ENCODE measurements at places on chromosomes 4 and X.

DNA sequence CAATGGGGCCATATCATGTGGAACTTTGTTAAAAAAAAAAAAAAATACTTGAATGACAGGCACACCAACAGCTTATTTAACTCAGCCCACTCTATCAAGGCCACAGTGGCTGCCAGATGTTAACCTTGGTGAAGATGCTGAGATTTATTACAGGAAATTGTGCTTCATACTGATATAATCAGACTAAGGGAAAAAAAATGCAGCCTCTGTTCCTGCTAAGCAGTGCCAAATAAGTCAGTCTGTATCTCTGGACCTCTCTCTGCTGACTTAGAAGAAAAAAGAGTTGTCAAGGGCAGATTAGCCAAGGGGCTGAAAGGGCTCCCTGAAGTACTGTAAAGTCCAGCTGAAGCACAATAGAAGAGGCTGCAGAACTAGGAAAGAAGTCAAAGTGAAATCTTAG is 677.7 kb upstream of the HTR2C start:
- no peak for DNase-seq

DNA sequence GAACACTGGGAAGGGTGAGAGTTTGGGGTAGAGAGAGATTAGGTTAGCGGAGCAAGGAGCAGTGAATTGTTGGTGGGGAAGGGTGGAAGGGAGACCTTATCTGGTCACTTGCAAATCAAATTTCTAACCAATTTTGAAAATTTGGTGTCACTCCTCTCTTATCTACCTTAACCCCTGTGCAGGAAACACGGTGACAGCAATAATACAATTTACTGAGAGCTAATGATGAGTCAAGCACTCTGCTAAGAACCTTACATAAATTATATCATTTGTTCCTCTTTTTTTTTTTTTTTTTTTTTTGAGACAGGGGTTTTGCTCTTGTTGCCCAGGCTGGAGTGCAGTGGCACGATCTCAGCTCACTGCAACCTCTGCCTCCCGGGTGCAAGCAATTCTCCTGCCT is 116.4 kb downstream of the C4orf51 start:
- DNase-seq, result no peak

- no peak for DNase-seq
These were observed 44.2 kb downstream of the CLDN34 start for GRCh38 chrX:10011261-10011931.

DNA sequence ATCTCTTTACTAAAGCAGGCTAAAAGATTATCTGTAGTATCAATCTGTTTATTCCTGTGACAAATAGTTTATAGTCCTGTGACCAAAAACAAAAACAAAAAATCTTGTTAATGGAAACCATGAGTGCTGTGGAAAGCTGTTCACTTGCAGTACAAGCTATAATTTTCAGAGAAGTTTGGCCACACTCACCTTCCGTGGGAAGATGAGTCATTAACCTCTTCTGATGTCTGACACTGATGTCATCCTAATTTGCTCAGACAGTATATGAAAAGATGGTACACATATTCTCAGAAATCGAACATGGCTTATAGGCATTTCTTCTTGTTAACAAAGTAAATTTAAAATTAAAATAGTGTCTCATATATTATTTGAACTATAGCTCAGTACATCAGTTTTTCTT is 19.9 kb upstream of the ENPP6 start:
- DNase-seq, result no peak

- no peak for DNase-seq
These were observed 1.0 kb upstream of the PIN4 start for GRCh38 chrX:72180539-72180938.

- DNase-seq, result peak; percentile 23
These were observed at the start of gene CA5B for GRCh38 chrX:15737959-15738902. CA5B (plus strand) TSS chrX:15738270; CDS start chrX:15750024, 11,754 bp downstream.

- DNase-seq, result no peak
These were observed 8.2 kb downstream of the ATP11C start for GRCh38 chrX:139924696-139925095.

DNA sequence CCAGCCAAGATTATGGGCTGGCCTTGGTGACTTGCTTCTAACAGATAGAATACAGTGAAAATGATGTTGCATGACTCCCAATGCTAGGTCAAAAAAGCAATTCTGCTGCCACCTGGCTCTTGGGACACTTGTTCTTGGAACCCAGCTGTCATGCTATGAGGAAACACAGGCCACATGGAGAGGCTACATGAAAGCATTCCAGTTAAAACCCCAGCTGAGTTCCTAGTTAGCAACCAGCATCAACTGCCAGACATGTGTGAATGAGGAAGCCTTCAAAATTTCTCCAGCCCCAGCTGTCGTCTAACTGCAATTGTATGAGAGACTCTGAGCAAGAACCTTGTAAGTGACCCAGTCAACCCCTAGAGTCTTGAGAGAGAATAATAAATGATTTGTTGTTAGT is 105.2 kb upstream of the FGF16 start:
- DNase-seq, result peak; percentile 25

DNA sequence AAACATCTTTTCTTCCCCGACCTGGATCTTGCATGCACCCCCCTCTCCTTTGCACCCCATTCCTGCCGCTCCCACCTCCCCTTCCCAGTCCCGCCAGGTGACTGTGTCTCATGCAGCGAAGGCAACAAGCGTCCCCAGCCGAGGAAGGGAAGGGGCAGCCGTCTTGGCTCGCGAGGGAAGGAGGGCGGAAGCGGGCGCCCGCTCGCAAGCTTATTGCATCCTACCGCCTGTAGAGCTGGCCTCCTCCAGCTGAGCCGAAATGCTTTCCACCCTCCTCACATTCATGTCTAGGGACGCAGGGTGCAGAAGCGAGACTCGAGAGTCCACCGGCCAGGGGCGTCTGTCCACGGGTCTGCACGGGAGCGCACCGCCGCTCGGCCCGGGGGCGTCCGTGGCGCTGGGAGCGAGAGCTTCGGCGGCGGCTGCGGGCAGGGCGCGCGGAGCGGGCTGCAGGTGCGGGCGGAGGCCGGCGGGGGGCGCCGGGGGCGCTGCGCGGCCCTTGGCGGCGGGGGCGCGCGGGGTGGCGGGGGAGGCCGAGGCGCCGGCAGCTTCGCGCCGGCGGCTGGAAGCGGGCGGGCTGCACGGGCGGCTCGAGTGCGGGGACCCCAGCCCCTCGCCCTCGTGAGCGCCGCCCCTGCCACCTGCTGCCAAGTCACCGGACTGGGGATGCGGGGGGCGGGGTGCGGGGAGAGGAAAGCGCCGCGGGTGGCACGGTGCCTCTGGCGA is at the start of gene KCNIP4:
Gene KCNIP4, minus strand, starts transcription at position 426 of the 726 bp plus-strand sequence.
- no peak for DNase-seq

DNA sequence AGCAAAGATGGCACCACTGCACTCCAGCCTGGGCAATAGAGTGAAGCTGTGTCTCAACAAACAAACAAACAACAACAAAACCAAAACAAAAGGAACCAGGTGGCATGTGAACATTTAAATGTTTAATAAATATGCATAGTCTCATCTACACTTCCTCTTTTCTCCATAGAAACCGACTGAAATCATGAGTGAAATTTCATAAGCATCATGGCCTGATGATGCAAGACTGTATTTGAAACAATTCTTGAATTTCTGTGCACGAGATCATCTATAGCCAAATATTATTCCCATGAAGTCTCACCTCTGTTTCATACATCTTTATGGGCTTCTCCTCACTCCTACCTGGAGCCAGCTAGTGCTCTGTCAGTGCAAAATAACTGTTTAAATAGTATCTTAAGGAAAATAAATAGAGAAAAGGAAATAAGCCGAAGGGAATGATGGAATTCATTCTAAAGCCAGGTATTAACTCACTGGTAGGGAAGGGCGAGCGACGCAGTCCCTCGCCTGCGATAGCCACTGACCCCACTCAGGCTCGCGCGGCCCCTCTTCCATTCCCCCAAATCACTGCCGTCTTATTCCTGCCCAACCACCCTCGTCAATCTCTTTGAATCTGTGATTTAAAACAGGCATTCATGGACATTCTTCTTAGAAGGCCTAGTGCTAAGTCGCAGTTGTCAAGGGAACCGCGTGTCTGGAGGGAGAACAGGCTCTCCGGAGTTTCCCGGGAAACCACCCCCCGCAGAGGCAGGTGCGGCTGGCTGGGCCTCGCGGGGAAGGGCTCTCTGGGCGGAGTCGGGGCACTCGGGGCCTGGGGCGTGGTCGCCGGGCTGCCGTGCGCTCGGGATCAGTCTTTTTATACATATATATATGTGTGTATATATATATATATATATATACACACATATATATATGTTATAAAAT is 52.4 kb upstream of the TRIM2 start:
- no peak for DNase-seq

DNA sequence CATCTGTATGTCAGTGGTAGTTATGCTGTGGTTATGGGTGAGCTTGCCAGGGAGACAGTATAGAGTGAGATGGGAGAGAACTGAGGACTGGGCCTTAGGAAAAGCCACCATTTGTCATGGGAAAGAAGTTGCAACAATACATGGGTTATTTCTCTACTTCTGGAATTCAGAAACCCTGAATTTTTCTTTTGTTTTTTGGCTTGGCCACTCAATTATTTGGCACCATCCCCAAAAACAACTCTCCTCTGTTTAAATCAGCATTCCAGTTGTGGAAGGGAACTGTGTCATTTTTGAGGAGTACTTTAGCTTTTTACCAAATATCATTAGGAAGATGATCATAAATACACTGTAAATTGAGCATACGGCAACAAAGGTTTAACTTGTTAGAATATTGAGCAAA is 41.1 kb upstream of the ACSL4 start:
- no peak for DNase-seq

GRCh38 chr4:85748654-85749053 is 273.7 kb downstream of the ARHGAP24 start:
- peak; percentile 58 for DNase-seq

DNA sequence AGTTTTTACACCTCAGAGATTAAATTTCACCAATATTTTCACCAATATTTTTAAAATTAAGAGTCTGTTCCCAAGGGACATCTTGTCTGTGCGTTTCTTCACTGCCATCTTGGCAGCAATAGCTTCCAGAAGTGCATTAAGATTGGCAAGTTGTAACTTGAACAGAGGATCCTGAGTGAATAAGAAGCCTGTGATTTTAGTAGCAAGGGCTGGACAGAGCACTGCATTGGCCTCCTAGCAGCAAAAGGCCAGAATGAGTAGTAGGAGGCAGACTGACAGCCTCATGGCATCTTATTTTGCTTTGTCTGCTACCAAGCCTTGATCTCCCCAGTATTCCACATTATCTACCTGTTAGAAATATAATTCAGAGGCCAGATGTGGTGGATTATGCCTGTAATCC is 138.4 kb downstream of the CPE start:
- no peak for DNase-seq

DNA sequence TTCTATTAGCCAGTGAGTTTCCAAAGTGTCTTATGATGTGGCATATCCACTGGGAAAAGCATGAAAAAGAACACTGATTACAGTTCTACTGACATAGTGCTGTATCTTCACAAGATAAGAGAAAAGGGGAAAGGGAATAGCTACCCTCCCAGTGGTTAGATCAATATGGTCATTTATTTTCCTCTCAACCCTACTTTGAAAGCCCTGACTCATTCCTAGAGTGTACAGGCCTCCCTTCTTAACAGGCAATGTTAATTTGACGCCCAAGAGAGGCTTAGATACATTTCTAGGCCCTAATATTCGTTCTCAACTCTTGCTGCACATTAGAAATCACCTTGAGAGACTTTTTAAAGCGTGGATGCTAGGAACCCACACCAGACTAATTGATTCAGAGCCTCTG is 20.4 kb upstream of the BRS3 start:
- DNase-seq, result no peak

DNA sequence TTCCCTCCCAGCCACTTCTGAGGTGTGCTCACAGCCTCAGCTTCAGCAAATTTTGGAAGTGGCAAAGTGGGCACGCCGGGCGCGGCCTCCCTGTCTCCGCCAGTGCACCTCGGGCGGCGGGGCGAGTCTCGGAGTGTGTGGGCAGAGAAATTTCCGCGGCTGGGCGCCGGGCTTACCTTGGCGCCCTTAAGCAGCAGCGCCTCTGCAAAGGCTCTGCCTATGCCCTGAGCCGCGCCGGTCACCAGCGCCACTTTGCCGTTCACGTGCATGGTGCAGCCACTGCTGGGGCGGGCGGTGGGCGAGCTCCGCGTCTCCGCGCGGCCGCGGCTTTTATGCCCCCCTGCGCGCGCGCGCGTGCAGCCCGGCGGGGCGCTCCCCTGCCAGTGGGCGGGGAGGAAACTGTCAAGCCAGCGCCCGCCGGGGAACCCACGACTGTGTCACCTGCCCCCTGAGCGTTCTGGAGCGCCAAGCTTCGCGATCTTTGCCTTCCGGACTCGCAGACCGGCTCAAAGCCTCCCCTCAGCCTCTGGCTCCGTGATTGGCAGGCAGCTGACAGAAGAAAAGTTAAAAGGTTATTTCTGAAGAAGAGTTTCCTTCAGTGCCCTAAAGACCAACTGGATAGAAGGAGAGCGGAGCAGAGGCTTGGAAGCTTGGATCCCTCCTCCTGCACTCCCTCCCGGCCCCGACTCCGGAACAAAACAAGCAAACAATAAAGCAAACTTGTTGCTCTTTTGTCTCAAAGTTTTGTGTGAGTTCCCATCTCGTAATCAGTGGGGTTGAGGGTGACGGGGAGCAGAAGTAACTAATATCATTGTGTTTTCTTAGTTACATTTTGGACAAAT is at the start of gene HPGD:
Gene HPGD, minus strand, starts transcription at position 306 of the 842 bp plus-strand sequence. Its CDS starts 37 bp downstream, at position 269.
- no peak for DNase-seq

- no peak for DNase-seq
These were observed 8.9 kb downstream of the POLA1 start for GRCh38 chrX:24702362-24703184.

DNA sequence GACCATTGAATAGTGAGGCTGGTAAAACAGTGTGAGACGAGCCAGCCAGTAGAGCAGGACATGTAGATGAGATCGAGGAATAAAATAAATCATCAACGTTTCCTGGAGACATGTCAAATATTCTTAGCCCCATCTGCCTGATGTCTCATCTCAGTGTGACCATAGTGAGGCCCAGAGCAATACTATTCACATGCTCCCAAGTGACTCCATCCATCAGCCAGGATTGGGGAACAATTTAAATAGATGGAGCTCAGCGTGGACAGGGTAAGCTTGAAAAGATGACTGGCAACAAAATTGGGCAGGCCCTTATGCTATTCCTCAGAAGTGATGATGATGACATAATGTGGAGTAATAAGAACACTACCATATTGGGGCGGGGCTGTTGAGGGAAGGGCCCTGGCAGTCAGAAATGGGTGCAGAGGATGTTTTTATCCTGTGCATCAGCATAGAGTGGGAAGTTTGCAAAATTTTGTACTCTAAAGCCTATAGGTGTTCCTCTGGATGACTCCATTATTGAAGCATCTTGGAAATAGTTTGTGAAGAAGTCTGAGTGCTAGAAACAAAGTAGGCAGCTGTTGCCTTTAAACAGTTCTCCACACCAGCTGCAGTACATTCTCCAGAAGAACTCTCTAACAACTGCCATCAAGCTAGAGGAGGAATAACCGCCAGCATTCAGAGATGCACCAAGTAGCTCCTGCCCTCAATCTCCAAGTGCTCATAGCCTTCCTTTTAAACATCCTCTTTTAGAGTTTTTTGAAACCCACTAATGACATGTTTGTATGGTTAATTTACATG is 333.0 kb downstream of the DCHS2 start:
- no peak for DNase-seq

GRCh38 chr4:67103001-67103747 is 442.1 kb downstream of the CENPC start:
- no peak for DNase-seq

- no peak for DNase-seq
These were observed 348.0 kb upstream of the POU3F4 start for GRCh38 chrX:83160096-83160495.

GRCh38 chr4:3243136-3243780 is 5.7 kb upstream of the MSANTD1 start:
- no peak for DNase-seq

All from skeletal muscle cell (primary cell).